ENCODE measurements at places on chromosomes 6 and 20.

GRCh38 chr6:27135087-27135657, 112.3 kb upstream of the PRSS16 start:
- DNase-seq = no peak

GRCh38 chr6:64257586-64257985, 622.0 kb downstream of the PHF3 start:
- DNase-seq = no peak

DNA sequence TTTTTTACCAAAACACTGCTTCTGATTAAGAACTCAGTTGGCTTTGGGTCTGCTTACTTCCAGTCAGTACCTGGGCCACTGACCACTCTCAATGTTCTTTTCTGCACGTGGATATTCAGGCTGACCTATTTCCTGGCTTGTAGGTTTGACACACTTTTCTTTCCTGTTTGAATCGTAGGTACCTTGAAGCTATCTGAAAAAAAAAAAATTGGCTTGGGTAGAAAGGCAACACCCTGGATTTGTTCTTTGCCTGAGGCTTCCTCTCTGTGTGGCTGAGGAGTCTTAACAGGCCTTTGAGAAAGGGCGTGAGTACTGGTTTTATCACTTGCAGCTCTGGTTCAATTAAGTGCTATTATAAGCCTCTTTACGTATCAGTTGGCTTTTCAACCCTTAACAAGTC, 60.6 kb upstream of the IL20RA start:
- DNase-seq = no peak

DNA sequence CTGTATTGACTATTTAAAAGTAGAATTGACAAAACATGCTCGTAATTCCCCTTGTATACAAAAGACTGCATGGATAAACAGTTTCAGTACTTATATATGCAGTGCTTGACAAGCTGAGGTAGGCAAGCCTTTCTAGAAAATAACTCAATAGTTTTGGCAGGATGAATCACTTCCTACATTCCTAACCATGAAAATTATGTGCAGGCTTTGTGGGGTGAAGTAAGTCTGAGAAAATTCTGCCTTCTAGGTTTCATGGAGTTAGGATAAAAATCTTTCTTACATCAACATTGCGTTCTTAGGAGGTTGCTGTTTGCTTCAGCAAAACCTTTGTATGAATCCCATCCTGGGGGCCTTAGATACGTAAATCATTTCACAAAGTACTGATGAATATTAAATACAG, 801.4 kb upstream of the EYS start:
- no peak for DNase-seq

- no peak for DNase-seq
Observed at GRCh38 chr6:73640179-73640750, 13.5 kb downstream of the SLC17A5 start.

All from GM13976 (cell line).